Activated CD4-positive, alpha-beta T cell treated with anti-CD3 and anti-CD28 coated beads, Interleukin-2, Interleukin-6, amounts not matched to agents 100 ng/mL and 50 ng/mL, durations not matched to agents 16 hours and 8 hours (primary cell): ENCODE measurements at places on chromosomes 5 and 9.

DNA sequence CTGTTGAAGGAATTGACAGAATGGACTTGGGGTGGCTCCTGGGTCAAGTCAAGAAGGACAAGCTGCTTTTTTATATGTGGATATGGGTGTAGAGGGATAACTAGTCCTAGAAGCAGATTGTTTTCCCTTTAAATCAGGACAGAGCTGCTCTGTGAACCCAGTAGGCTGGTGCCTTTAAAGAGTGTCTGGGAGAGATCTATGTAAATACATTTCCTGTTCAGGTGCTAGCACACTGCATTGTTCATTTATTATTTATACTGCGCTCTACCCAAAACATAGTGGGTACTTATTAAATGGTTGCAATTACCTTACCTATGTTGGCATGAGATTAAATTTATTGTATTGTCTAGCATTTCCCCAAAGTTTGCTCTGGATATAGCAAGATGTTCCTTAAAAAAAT is 86.6 kb upstream of the EQTN start:
- DNase-seq = no peak

GRCh38 chr9:117725426-117725887 is 21.3 kb downstream of the TLR4 start:
- DNase-seq = no peak

- no peak for DNase-seq
These were observed 47.6 kb upstream of the MEGF10 start for GRCh38 chr5:127243011-127243410.

- no peak for DNase-seq
These were observed 66.0 kb upstream of the TAF1L start for GRCh38 chr9:32701321-32702022.

DNA sequence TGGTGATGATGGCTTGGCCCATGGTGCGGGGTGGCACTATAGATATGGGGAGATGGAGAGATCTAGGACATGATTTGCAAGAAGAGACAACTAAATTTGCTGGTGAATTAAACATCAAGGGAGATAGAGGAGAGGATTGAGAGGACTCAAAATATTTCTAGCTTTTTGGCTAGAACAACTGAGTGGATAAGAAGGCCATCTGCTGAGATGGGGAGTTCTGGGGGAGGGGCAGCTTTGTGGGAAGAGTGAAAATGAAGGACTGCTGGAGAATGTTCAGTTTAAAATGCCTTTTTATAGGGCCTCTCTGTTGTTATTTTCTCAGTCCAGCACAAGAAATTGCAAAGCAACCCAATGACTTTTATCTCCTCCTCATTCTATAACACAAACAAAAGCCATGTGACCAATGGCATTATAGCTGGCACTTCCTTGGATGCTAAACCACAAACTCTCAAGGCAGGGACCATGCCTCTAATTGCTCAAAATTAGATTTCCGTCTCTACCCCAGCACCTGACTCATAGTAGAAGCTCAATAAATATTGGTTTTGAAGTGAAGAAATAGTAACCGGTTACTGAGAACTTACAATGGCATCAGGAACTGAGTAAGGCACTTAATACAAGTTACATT is 29.8 kb downstream of the JAKMIP2 start:
- peak; percentile 12 for DNase-seq

- no peak for DNase-seq
These were observed 18.1 kb downstream of the COL5A1 start for GRCh38 chr9:134659688-134660131.

- DNase-seq = no peak
These were observed 74.9 kb upstream of the TNFSF8 start for GRCh38 chr9:115005322-115005721.

DNA sequence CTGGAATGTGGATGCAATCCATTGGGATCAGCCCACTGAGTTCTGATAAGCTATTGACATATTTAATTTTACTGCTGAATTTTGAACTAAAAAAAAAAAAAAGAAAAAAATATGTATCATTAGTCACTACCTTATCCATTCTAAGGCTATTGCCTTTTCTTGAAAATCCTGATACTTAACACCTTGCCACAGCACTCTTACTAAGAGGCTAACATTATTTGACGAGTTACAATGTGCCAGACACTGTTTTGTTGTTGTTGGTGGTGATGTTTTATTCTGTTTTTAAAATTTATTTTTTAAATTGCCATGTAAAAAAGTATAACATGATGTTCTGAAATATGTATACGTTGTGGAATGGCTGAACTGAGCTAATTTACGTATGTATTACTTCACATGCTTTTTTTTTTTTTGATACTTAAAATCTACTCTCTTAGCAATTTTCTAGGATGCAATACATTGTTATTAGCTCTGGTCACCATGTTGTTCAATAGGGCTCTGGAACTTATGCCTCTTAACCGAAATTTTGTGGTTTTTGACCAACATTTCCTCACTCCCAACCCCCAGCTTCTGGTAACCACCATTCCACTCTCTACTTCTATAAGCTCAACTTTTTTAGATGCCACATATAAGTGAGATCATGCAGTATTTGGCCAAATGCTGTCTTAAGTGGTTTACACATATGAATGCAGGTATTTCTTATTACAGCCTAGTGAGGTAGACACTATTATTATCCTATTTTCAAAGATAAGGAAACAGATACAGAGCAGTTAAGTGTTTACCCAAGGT is 134.8 kb upstream of the PCA3 start:
- peak; percentile 39 for DNase-seq

- DNase-seq = no peak
These were observed 122.9 kb downstream of the PDZD2 start for GRCh38 chr5:31761877-31762276.

- DNase-seq = no peak
These were observed 42.6 kb downstream of the HACD4 start for GRCh38 chr9:20988671-20989315.

DNA sequence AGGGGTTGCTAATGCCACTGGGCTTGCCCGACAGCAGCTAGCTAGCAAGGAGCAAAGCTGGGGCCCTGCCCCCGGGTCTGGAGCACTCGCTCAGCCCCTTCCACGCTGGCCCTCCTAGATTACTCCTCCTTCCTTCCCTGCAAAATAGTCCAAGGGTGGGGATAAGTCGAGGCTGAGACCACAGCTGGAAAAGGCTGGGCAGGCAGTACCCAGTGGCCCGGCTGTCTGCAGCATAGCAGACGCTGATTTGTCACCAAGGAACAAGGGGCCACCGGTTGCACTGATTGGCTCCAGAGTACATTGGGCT is 73.9 kb downstream of the ADAMTS2 start:
- no peak for DNase-seq

GRCh38 chr9:72217306-72217842 is 68.1 kb downstream of the GDA start:
- DNase-seq = no peak

- no peak for DNase-seq
These were observed 118.2 kb downstream of the GALNT10 start for GRCh38 chr5:154308443-154309370.

GRCh38 chr5:136190091-136190720 is 2.8 kb downstream of the SMIM32 start:
- no peak for DNase-seq
